ENCODE measurements at places on chromosomes 2 and 18.

DNA sequence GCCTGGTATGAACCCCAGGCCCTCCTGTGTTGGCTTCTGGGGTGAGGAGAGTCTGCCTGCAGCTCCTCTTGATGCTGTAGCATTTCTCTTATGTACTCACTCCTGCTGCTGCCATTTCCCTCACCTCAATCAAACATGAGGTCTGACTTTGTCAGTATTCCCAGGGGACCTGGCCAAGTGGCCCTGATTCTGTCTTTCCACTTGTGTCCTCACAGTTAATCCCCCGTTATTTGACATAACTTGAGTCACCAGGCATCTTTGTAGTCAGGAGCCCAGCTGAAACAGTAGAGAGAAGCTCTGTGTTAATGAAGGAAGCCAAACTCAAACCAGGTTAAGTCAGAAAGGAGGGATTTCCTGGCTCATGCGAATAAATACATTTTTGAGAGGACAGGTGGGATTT lies 55.0 kb downstream of the SLC9A2 start:
- DNase-seq: no peak

- DNase-seq: no peak
These were observed 139.4 kb upstream of the HAAO start for GRCh38 chr2:42931818-42932195.

DNA sequence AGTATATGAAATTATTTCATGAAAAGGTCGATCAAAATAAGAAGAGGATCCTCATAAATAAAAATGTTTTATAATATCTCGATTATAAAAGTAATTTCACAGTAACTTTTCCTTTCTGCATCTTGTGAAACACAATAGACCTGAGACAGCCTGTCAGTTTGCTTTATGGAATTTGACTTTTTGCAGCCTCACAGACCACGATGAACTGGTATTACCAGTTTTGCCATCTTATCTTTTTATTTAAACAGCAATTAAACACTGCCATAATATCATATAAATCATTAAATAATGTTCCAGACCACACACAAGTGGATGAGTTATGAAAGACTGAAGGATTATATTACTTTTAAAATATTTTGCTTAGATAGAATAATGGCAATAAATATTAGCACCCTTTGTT lies 10.7 kb upstream of the GALNT3 start:
- DNase-seq: no peak

- DNase-seq: peak; percentile 88
These were observed 17.3 kb upstream of the ANXA4 start for GRCh38 chr2:69724540-69725159.

DNA sequence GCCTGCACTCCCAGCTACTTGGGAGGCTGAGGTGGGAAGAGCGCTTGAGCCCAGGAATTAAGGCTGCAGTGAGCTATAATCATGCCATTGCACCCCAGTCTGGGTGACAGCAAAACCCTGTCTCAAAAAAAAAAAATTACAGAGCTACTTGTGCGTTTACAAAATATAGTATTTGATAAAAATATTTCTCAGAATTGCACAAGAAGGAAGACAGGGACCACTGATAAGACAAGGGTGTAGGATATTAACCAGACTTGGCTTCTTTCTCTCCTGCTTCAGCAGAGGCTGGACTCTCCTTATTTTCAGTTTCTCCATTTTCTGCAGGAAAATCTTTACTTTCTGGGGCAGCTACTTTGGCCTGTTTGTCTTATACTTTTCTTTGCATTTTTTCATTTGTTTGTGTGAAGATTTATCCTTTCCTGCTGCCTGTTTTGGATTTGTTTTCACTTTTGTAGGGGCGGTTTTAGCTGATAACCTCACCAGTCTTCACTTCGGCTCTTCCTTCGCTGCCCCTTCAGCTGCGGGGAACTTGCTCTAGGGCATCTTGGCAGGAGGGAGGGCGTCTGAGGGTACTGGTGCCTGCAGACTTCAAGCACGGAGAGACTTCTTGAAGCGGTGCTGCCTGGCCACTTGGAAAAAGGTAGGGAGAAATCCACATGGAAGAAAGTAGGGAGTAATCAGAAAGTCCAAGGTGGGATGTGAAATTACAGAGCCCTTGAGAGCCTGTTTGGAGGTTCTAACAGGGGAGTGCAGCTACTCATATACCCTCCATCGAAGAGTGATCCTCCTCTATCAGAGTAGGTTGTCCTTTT lies 14.9 kb upstream of the ZDBF2 start:
- DNase-seq: no peak

GRCh38 chr2:112757265-112757664 lies 7.1 kb downstream of the CKAP2L start:
- DNase-seq: no peak

DNA sequence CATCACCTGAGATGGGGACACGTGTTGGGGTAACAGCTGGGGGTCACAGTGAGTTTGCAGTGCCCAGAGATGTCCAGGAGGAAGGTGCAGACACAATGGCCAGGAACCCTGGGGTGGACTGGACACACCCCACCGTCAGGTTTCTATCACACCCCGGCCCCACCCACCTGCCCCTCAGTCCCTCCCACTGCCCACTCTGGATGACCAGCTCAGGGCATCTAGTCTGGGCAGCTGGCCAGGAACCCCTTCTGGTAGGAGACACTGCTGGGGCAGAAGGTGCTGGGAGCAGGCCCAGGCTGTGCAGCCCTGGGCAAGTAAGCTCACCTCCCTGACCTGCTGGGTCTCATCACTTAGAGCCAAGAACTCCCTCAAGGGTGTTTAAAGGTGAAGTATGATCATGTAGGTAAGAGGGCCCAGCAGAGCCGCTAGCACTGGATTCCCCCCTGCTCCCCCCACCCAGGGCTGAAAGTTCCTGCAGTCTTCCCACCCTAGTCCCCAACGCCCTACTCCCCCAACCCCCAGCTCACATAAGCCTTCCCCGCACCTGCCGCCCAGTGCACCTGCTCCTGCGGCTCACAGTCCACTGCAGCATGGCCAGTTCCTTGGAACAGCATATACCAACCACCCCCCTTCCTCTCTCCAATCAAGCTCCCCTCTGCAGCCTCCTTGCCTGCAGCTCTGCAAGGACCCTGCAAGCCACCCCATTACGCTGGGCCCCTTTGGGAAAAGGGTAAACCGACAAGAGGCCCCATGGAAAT lies 17.3 kb downstream of the BIN1 start:
- no peak for DNase-seq

GRCh38 chr2:138698428-138698827 lies 81.8 kb downstream of the NXPH2 start:
- DNase-seq: no peak

- no peak for DNase-seq
These were observed 56.4 kb downstream of the ADCY3 start for GRCh38 chr2:24863641-24864040.

DNA sequence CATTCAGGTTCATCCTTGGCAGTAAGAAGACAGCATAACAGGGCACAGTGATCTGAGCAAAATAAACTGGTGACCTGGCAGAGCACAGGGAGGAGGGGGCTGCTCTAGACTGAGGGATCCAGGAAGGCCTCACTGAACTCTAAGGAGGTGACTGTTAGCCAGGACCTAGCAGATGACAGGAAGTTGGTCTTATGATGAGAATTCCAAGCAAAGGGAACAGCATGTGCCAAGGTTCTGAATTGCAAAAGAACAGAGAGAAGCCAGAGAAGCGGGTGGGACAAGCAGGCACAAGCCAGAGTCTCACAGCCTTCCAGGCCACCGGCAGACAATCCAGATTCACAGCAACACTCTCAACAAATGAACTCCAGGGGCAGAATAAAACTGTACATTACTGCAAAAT lies 152.7 kb upstream of the PTPRM start:
- no peak for DNase-seq

- DNase-seq: no peak
These were observed 12.5 kb downstream of the SPTBN1 start for GRCh38 chr2:54468673-54469072.

DNA sequence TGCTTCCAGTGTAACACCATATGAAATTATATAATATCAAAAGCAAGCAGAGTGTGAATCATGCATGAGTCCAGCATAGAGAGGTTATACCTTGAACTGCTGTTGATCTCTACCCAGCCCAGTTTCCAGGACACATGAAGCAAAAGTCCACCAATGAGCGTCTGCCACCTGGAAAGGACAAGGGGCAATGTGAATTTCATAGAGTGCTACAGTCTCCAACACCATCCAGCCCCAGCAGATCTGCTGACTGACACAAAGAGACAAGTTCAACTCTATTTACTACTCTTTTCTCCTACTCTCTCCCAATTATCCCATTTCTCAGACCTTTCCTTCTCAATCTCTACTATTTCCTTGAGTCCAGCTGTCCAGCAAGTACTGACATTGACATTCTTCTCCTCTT lies 31.8 kb upstream of the RIOK3 start:
- DNase-seq: no peak

DNA sequence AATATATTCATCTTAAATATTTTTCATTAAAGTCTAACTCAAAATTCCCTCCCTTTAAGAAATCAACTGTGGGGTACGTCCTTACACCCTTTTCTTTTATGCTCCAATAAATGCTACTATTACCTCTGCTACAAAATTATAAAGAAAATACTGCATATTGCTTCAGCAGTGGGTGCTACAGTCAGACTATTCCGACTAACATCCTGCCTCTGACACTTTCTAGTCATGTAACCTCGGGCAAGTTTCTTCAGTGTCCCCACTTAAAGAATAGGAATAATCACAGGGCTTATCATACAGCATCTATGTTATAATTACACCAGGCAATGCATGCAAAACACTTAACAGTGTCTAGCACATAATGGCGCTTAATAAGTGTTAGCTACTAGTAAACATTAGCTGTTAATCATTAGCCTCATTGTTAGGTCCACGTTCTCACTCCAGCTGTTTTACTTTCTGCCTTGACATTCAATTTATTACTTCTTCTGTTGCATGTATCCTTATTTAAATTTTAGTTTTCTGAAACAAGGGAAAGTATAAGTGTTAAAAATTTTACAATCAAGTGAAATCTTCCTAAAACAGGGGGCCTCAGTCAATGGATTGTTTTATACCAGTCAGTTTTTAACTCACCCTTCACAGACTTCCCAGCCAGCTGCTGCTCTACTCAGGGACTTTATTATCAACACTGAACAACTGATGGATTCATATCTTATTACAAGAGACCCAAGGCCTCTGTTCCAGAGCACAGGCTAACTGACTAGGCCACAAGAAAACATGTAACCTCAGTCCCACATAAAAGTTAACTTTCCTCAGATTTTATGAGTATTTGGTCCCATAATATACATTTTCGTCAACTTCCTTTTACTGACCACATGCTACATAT lies 54.0 kb downstream of the CLASP1 start:
- DNase-seq: no peak

DNA sequence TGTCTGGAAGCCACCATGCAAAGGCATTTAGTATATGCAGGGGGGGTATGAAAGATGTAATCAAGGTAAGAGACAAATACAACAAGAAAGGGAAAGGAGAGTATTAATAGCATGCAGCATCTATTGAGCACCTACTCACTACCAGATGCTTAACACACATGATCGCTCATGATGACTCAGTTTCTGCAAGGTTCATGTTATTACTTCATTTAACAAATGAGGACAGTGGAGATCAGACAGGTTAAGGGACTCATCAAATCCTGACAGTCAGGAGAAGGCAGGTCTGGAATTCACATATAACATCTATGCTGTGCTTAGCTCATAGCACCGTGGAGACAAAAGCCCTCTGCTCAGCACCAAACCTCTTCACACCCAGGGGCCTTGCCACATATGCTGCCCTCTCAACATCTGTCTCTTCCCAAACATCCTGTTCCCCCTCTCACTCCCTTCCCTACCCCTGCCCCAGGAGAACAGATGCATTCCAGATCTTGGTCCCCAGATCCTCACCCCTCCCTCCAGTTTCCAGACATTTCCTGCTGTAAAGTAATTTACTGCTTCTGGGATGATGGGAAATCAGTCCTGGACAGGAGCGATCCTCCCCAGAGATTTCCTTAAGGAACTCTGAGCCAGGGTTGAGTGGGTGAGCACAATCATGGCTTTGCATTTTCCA lies 155.3 kb downstream of the ANTXR1 start:
- DNase-seq: no peak

GRCh38 chr2:235508371-235509160 lies 14.7 kb downstream of the AGAP1 start:
- no peak for DNase-seq

DNA sequence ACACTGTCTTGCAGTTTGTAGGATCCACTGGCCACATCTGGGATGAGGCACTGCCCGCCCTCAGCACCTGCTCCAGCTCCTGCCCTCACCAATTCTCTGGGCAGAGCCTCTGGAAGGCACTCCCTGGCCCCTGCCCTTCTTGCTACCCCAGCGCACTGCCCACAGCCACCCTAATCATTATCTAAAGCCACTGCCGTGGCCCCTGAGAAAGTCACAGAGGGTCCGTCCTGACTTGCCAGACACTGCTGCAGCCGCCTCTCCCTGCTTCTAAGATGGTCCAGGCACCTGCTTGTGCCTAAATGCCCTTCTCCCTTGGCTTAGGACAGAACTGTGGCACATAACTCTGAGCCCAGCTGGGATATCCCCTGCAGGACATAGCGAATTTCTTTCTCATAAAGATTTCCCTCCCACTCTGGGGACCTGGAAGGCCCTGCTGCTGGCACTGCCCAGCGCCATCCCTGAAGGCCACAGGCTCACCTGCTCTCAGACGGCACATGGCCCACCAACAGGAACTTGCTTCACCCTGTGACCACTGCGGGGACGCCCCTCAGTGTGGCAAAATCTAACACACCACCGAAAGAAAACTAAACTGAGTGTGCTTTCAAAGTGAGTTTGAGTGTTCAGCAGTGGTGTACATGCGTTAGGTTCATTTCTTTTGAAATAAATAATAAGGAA lies 244.9 kb downstream of the HDAC4 start:
- no peak for DNase-seq

DNA sequence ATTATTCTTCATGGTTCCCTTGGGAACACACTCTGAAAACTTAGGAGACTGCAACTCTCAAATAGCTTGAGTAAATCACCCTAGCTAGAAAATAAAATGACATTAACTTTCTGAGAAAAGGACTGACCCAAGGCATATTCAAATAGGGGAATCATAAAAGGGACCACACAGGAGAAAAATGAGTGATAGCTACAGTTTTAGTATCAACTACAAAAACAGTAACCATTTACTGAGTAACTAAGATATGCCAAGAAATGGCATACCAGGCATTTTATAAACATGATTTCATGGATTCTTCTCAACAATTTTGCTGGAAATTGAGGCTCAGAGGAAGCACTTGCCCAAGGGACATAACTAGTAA lies 84.5 kb downstream of the AFF3 start:
- no peak for DNase-seq

DNA sequence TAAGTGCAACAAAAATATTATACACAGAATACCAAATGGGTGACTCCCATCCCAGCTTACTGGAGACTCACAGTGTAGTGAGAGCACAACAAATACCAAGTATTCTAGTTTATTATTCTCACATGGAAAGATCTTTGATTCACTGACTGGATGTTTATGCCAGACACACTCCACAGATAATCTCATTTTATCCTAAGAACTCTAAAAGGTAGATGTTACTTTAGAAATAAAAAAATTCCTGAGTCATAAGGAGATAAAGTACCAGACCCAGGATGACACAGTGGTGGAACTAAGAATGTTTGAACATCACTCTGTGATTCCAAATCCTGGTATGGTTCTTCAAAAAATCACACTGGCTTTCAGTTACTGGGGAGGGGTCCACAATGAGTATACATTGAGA lies 136.2 kb downstream of the CDH2 start:
- no peak for DNase-seq

- DNase-seq: no peak
These were observed 87.2 kb downstream of the LPIN1 start for GRCh38 chr2:11833601-11834000.

GRCh38 chr2:99414566-99414965 lies 75.3 kb downstream of the REV1 start:
- DNase-seq: no peak

- no peak for DNase-seq
These were observed 28.5 kb downstream of the MAP4K3 start for GRCh38 chr2:39408351-39409136.

GRCh38 chr2:231393149-231394131 lies 2.1 kb upstream of the B3GNT7 start:
- DNase-seq: no peak
